Frontal cortex (tissue), 4 donors: ENCODE measurements at places on chromosomes 4 and X.
A peak's percentile ranks its signal among the peaks of the same experiment; 100 is the strongest.

DNA sequence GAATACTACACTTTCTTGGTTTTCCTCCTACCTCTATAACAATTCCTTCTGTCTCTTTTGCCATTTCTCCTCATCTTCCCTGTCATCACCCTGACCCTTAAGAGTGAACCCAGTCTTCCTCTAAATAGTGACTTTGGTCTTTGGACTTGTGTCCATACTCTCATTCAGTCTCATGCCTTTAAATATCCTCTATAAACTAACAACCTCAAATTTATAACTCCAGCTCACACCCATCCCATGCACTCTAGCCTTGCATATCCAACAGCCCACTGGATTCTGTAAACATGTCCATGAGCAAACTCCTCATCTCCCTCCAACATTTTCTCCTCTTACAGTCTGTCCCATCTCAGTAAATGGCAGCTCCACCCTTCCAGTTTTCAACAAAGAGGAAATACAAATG is 15.0 kb downstream of the BCLAF3 start:
- no peak for DNase-seq

GRCh38 chrX:18888281-18888680 is 95.6 kb downstream of the PHKA2 start:
- no peak for DNase-seq

- no peak for DNase-seq
These were observed 646.5 kb downstream of the GABRG1 start for GRCh38 chr4:45477311-45477733.

DNA sequence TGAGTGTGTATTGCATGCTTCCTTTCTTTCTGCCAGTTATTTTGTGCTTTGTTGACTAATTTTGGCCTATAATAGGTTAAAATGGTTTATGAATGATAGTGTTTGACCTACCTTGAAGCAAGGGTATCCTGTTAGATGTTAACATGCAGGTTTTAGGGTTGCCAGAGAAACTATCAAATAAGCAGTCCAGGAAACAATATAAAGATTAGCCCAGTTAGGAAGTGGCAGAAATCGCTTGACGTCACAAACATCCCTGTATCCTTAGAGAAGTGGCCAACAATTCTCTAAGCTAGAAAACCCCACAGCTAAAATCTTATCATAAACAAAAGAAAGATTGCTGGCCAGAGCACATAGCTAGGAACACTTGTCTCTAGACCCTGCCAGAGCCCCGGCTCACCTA is 3.8 kb downstream of the NAP1L5 start:
- DNase-seq, result no peak

DNA sequence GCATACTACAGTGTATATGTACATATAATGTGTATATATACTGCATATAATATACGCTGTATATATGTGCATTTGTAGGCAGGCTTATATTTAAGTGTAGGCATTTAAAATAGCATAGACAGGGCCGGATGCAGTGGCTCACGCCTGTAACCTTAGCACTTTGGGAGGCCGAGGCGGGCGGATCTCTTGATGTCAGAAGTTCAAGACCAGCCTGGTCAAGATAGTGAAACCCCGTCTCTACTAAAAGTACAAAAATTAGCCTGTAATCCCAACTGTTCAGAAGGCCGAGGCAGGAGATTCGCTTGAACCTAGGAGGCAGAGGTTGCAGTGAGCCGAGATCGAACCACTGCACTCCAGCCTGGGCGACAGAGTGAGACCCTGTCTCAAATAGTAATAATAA is 78.4 kb downstream of the JAKMIP1 start:
- no peak for DNase-seq

GRCh38 chr4:2400841-2401609 is 17.4 kb downstream of the ZFYVE28 start:
- no peak for DNase-seq

- DNase-seq, result no peak
These were observed 23.0 kb downstream of the GAK start for GRCh38 chr4:909131-909571.

DNA sequence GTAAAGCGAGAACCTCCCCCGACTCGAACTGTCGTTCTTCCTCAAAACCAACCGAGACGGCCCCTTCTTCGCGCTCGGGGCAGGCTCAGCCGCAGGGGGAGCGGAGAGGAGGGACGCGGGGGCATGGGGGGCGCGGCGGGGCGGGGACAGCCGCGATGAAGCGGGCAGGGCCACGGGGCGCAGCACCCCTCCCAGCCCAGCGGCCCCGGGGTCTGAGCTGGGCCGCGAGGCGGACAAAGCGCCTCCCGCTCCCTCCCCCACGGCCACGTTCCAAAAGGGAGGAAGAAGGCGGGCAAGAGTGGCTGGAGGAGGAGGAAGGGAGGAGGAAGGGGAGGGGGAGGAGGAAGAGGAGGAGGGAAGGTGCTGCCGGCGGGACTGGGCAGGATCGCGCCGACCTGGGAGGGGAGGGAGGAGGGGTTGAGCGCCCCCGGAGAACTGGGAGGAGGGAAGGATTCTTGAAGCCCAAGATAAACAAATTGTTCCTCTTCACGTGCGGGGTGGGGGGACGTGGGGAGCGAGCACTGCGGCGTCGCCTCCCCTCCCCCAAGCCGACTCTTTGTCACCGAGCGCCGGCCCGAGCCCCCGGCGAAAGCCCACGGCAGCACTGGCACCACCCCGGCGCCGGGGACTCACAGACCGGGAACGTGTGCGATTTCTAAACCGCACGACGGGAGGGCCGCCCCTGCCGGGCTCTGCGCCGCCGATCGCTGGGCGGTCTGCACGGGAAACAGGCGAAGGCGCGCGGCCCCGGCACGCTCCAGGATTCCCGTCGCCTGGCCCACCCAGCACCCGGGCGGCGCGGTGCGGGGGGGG is 2.9 kb downstream of the MAML3 start:
- DNase-seq, result peak; percentile 64

GRCh38 chrX:82912382-82912781 is 595.7 kb upstream of the POU3F4 start:
- no peak for DNase-seq

DNA sequence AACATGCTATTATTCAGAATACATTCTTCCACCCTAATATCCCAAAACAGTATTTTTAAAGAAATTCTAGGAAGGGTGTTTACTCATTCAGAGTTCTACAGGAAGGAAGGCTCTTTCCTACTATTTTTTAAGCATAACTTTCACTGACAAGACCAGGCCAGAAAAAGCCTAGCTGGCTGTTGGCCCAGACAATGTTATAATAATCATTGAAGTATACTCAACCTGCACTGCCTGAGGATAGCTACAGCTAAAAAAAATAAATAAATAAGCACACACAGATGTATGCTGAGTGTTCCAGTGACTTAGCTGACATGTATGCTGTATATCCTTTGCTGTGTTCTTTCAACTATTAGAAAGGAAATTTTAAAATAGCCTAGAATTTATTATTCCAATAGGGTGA is 145.8 kb upstream of the SPRY1 start:
- no peak for DNase-seq

DNA sequence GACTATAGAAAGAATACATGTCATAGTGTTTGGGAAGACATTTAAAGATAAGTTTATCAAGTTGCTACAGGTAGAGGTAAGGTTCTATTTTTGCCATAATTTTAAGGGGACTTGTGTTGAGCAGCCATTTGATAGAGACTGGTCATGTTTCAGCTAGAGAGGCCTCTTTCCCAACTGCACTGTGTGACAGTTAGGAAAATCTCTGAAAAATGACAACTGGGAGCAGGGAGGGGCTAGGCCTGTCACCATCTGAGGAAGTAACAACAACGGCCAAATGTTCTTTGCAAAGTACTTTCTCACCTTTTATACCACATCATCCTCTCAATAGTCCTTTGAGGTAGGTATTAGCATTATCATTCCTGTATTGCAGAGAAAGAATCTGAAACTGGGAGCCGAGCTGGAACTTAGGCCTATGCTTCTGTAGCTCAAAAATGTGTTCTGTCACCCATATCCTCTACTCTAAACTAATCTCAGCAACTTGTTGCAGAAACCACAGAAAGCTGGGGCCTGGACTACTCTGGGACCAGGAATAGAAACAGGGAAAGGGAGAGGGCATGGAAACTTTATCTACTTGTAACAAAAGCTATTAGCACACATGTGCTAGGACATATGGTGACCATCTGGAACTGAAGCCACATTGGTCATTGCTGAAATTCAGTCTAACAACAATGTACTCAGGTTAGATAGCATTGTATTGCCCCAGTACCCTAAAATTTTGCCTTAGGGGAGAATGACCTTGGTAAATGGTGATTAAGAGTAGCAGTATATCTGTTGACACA is 198.9 kb downstream of the MID1IP1 start:
- DNase-seq, result no peak

GRCh38 chr4:161188578-161188977 is 975.2 kb downstream of the FSTL5 start:
- no peak for DNase-seq

DNA sequence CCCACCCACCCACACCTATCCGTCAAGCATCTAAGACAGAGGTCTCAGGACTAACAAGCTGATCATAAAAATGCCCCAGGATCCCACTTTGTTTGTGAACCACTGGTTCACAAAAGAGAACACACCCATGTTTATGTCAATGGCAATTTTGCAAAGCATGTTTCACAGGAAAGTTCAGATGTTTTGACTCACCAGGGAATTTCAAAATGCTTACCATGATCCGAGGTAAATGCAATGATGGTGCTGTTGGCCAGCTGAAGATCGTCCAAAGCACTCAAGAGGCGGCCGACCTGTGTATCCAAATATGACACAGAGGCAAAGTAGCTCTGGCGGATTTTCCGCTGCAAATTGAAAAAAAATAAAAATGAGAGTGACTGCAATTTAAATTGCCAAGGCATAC is 15.0 kb downstream of the IDS start:
- no peak for DNase-seq

GRCh38 chr4:1072830-1073446 is 40.4 kb downstream of the RNF212 start:
- peak; percentile 61 for DNase-seq

DNA sequence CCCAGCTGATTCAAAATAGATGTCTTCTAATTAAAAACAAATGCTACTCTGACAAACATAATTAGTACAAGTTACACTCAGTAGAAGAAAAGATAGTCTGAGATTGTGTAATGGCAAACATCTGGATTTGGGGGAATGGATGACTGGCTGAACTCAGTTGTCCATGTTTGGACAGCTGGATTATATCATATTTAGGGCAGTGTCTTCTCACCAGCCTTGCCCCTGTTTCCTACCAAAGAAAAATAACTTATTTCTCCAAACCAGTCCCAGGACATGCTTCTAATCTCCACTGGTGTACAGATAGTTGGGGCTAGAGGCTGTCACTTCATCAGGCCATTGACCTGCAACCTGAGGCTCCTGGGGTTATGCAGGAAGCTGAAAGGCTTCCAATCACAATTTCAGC is 237.3 kb downstream of the USP46 start:
- no peak for DNase-seq

DNA sequence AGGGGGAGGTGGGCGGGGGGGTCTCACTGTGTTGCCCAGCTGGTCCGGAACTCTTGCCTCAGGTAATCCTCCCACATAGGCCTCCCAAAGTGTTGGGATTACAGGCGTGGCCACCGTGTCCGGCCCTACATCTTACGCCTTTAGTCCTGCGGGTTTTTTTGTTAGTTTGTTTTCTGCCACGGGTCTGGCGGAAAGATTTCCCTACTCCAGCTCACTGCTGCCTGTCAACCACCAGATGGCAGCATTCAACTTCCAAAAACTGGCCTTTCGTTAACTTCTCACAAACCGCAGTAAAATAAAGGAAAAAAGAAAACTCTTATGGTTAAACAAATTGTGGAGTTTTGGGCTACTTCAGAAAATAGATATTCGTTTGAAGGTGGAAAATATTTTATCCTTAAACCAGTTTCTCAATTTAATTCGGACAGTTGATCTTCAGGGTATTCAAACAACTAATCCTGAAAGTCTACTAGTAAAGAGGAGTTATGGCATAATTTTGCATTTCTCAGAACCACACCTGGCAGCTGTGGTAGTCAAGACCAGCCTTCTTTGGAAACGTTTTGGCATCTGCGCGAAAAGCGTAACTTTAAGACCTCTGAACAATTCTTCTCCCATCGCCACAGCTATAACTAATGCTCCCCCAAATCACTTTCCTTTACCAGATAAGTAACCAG is 41.1 kb downstream of the LUZP4 start:
- no peak for DNase-seq

DNA sequence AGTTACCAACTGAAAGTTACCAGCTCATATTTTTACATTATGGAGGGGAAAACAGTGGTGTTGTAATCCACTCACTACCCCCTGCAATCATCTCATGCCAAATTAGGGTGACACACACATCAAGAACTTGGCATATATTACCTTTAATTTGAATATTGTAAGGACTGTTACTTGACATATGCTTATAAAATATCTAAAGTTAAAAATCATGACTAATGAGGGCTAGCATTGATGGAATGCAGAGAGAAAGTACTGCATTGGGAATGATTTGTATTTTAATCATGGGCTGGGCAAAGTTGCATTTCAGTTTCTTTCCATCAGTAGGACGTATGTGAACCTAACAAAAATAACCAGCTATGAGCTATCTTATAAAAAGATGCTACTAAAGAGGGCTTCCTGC is 517.5 kb upstream of the GRIA3 start:
- DNase-seq, result no peak

DNA sequence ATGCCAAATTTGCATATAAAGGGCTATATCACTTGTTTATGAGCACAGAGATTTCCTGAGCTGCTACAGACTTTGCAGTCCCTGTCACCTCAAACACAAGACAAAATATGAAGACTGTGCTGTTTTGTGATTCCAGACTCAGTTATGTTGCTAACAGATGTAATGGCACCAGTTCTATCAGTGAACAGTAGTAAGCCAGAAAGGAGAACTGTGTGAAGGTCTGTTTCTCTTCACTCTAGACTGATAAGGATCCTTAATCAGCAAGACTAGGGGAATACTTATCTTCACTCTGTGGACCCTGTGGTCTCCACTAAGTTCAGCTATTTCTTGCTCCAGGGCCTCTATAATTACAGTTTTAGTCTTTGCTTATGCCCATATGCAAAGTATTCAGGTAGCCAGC is 82.7 kb downstream of the ANXA5 start:
- DNase-seq, result no peak

DNA sequence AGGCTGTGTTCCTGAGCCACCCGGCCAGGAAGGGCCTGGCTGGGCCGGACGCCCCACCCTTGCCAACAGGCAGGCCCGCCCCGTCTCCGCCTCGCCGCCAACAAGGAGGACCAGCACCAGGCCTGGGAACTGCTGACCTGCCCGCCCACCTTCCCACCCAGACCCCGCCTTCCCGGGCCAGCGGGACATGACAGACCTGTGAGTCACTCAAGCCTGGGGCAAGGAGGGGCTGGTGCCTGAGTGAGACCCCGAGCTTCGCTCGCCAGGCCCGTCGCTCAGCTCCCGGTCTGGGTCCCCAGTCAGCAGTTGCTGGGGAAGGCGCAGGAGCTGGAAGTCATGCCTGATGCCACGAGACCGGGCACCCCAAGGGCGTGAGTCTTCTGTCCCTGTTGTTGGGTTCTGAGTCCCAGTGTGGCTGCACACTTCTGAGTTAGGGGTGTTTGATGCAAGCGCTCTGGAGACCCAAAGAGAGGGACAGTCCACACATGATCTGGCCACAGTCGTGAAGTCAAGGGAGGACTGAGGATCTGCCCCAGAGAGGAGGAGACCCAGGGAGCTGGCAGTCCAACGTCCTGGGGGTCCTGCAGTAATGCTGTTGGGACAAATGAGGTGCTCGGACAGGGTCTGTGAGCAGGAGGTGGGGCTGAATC is at the start of gene DNASE1L1:
DNASE1L1 (minus strand) TSS at position 33 of the 650 bp plus-strand sequence. CDS start 3,686 bp downstream, outside the sequence.
- DNase-seq, result peak; percentile 42
